Posterior vena cava (tissue), 2 donors: ENCODE measurements at places on chromosomes 3 and 15. TPM values are rescaled to one million over a fixed set of nuclear protein-coding genes. Genes with fewer than 3 reads are reported as not detected.

NR1I2 gene
- not detected for total RNA-seq

ITIH3 gene
- total RNA-seq, result 14.8 TPM

LTF gene
- 3.7 TPM for total RNA-seq

CD80 gene
- total RNA-seq, result 1.3 TPM

CLRN1 gene
- not detected for total RNA-seq

PSMA4 gene
- 120 TPM for total RNA-seq

TRIM71 gene
- total RNA-seq, result not detected

KBTBD12 gene
- total RNA-seq, result 3.0 TPM

RBP2 gene
- total RNA-seq, result 1.1 TPM

USP50 gene
- total RNA-seq, result 1.1 TPM

CDHR4 gene
- 0.29 TPM for total RNA-seq

SCAMP5 gene
- 2.9 TPM for total RNA-seq

RPL14 gene
- 1,096 TPM for total RNA-seq

SHF gene
- 8.0 TPM for total RNA-seq

C2CD4A gene
- not detected for total RNA-seq

ITGB5 gene
- total RNA-seq, result 250 TPM

ST3GAL6 gene
- 7.5 TPM for total RNA-seq

SERPINI1 gene
- 8.6 TPM for total RNA-seq
